ENCODE measurements at places on chromosomes 5 and 9. TPM values are rescaled to one million over a fixed set of nuclear protein-coding genes. Genes with fewer than 3 reads are reported as not detected.

DNA sequence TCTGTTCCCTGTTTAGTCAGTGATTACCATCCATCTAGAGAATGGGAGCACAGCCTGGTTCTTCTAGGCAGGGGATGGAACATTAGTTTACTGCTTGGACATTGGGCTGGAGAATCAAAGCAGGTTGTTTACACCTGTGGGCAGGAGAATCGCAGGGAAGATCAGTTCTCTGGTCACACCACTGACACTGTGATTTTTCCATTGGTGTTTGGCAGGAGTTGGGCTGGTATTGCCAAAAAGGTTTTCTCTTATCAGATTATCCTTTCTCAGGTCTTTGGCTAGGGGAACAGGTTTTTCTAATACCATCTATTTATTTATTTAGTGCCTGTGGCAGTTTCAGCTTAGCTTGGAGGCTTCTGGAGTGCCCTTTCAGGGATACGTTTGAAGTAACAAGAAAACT, 219.3 kb upstream of the GRIN3A start:
- no peak for DNase-seq

SPATA6L gene
- 0.20 TPM for total RNA-seq

DIPK1B gene
- total RNA-seq = 12.5 TPM

GRCh38 chr9:2229109-2229721, 214.1 kb downstream of the SMARCA2 start:
- no peak for DNase-seq

GRCh38 chr9:130522233-130522808, 57.1 kb upstream of the FUBP3 start:
- no peak for DNase-seq

DNA sequence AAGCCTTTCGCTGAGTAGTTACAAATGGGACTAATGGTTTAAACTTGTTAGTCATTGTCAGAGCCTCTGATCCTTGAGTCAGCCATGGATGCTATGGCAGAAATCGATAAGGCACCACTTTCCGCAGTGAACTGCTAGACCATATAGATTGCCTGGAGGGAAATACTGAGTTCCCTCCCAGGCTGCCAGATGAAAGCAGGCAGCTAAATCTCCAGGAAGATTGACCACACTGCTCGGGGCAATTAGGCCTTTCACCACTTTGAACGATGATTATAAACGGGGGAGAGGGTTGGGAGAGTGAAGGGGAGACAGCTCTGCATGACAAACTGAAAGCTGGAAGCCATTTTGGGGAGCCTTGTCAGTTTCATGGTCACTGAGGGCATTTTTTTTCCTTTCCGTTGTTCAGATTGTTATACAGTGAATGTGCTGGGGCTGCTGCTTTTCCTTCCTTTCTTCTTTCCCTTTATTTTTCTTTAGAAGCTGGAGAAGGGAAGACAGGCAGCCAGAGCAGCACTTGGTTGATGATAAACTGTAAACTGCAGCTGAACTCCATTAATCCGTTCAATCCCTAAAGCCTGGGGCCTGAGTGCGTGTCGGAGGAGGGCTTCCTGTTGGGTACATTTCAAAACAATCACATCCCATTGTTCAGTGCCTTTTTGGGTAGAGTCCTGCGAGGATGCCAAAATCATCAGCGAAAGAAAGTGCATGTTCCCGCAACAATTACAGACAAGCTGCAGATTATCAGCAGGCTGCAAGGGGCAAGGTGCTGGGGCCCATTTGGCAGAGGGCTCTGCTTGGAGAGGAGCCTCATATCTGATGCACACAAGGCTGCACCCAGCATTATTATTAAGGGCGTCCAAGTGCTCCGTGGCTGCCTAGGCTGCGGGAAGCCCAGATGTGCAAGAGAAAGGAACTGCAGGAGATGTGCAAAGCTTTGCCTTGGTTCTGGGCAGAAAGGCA, 308.4 kb downstream of the PSAT1 start:
- DNase-seq = no peak

DNA sequence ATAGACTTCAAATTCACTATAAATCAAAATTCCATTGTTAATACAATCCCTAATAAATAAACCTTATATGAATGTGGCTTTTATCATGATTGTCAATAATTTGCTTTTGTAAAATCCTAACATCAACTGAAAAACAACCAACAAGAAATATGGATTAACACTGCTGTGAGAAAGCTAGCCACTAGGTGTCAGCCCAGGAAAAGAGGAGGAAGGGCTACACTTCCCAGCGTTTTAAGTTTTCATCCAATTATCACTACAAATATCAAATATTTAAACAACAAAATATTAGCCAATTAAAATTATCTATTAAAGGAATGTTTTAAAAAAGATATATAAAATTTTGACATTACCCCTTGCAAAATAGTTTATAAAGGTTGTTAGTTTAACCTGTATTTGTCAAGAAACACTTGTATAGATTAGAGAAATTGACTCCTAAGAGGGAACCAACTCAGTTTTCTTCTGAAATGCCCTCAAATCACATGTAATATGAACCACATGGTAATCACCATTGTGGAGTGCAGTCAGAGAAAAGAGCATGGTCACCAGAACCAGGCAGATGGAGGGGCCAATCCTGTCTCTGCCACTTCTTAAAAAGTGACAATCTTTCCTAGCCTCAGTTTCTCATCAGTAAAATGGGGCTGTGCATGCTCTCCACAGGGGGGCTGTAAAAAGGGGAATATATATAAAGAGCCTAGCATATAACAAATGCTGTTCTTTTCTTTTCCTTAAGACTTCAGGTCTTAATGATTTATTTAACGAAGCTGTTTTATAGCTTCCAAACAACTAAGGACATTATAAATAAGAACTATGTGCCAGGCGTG, 188.2 kb downstream of the CRB2 start:
- DNase-seq = peak; percentile 29

RANBP3L gene
- not detected for total RNA-seq

DNA sequence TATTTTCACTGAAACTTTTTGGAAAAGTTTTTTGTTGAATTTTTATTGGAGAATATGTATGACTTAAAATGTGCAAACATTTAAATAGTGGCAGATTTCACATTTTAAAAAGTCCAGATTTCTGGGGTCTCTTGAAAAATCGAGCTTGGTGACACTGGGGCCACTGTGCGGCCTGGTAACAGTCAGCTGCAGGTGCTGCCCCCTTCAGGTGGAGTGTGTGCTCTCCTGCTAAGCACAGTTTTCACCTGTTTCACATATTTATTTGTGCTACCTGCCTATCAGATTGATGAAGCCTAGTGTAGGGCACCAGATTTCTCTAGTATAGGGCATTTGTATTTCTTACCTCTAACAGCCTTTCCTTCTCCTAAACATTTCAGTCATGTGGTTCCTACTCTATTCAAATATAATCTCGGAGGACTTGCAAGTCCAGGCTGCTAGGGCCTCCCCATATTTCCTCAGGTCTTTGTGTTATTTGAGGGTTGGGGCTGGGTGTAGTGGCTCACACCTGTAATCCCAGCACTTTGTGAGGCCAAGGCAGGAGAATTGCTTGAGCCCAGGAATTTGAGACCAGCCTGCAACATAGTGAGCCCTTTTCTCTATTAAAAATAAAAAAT, 95.8 kb upstream of the KLF9 start:
- DNase-seq = no peak

GRCh38 chr9:29969856-29970647, 2396.8 kb upstream of the C9orf72 start:
- DNase-seq = no peak

DNA sequence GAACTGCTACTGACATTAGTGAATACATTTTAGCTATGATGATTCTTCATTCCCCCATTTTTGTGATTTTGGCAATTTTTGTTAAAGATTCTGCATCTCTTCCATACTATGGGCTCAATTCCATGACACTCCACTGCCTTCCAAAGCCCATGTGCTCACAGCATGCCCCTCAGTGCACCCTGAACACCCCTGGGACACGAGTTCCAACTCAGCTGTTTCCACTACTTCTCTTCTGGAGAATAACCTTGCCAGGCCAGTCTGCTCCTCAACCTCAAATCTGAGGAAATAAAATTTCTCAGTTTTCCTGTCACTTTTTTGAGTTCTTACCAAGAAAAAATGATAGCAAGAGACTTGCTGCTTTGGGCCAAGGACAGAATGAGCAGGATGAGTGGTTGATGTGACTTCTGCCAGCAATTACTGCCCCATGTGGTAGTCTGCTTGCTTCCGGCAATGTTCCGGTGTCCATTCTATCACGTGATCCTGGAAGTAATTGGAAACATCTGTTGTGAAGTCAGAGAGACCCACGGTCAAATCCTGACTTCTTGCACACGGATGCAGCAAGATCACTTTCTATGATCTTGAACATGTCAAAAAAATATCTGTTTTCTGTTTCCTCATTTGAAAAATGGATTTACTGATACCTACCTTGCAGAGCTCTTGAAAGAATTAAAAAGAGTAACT, 58.3 kb downstream of the EGFLAM start:
- no peak for DNase-seq

- DNase-seq = no peak
These were observed 273.2 kb downstream of the GADD45G start for GRCh38 chr9:89878003-89878411.
